ENCODE measurements at places on chromosomes 7 and 10. TPM values are rescaled to one million over a fixed set of nuclear protein-coding genes. Genes with fewer than 3 reads are reported as not detected.

PLAU gene
- total RNA-seq, result 18.2 TPM

RSPH10B gene
- total RNA-seq, result not detected

RADIL gene
- 16.5 TPM for total RNA-seq

CALCR gene
- not detected for total RNA-seq

SLC39A12 gene
- not detected for total RNA-seq

ABCA13 gene
- under 0.01 TPM for total RNA-seq

STAG3 gene
- total RNA-seq, result not detected

DNAJB9 gene
- 28.7 TPM for total RNA-seq

PTN gene
- total RNA-seq, result 48.4 TPM

CALHM3 gene
- total RNA-seq, result not detected

CALML3 gene
- 50.6 TPM for total RNA-seq

LBX1 gene
- total RNA-seq, result not detected

RASSF4 gene
- total RNA-seq, result 29.2 TPM

MYL10 gene
- total RNA-seq, result not detected

NEUROD6 gene
- total RNA-seq, result not detected

FAM25C gene
- total RNA-seq, result not detected

IL15RA gene
- total RNA-seq, result 41.0 TPM

CCL24 gene
- not detected for total RNA-seq

CPEB3 gene
- total RNA-seq, result 8.8 TPM

SEC61A2 gene
- total RNA-seq, result 9.1 TPM

BRAF gene
- total RNA-seq, result 52.8 TPM

WEE2 gene
- total RNA-seq, result not detected

COL17A1 gene
- total RNA-seq, result 149 TPM

SPAM1 gene
- total RNA-seq, result not detected

FLNC gene
- 31.9 TPM for total RNA-seq

CRTAC1 gene
- 2.5 TPM for total RNA-seq

INA gene
- 3.9 TPM for total RNA-seq

SUN3 gene
- not detected for total RNA-seq

COX19 gene
- 10.8 TPM for total RNA-seq

All from vagina (tissue), 2 donors.